ENCODE measurements at places on chromosomes 6 and 20.

GRCh38 chr6:169776379-169776778, 25.0 kb downstream of the ERMARD start:
- no peak for DNase-seq

- DNase-seq: no peak
Observed at GRCh38 chr6:37851997-37852524, 32.5 kb downstream of the ZFAND3 start.

- DNase-seq: peak; percentile 80
Observed at GRCh38 chr20:23445596-23446217, 6.2 kb downstream of the CSTL1 start.

- DNase-seq: peak; percentile 9
Observed at GRCh38 chr6:21802175-21802822, 208.7 kb downstream of the SOX4 start.

DNA sequence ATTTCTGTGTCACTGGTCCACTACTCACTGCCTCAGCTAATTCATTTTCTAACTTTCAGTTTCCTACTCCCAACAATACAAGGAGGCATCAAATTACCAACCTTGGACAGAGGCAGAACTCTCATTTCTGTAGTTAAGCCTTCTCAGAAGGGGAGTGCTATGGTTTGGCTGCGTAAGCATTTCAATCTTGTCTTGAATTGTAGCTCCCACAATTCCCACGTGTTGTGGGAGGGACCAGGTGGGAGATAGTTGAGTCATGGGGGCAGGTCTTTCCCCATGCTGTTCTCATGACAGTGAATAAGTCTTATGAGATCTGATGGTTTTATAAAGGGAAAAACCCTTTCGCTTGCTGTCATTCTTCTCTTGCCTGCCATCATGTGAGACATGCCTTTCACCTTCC, 22.9 kb downstream of the HLA-DRA start:
- DNase-seq: no peak

DNA sequence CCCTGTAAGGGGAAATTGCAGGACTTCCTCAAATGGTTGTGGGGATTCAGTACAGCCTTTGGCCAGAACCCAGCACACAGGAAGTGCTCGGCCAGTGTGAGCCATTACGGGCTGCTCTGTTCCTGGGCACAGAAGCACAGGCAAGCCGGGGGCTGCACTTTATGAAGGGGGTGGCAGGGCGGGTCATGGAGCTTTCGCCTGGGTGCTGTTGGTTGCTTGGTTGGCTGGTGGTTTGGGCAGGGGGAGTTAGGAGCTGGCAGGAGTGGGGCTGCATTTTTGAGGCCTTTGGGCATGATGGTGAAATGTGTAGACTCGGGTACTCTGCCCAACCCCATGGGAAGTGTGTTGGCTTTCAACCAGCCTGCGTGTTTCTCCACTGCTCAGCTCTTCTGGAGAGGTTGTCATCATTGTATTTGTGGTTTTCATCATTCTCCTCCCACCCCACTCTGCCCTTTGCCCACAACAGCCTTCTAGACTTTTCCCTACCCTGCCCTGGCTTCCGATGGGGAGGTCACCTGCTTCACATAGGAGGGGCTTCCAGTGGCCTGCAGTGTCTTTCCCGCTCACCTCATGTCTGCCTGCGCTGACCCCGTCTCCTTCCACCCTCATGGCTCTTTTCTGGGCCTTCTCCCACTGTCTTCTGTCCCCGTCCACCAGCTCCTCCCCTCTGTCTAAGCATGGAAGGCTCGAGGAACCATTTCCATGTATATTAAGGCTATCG, 16.1 kb upstream of the RBM38 start:
- DNase-seq: no peak

Measured in fibroblast of upper back skin (primary cell).